ENCODE measurements at places on chromosomes 2 and 18.

DNA sequence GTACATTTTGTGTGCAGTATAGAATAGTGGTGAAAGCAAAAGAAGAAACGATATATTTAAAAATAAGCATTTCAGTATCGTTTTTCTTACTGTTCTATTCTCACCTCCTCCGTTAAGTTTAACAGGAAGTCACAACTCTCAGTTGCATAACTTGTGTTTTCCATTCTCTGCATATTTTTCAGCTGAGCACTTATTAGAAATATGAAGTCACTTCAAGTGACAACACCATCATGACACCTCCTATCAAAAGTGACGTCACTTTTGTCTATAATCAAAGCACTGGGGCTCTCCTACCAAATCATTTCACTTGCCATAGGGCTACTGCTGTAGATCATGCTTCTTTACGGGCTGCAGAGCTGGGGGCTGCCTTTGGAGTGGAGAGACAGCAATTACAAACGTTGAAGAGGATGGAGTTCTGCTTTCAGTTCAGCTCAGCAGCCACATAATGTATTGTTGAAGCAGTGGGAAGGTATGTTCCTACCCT is 36.3 kb downstream of the STAT4 start:
- DNase-seq, result no peak

- DNase-seq, result no peak
Observed at GRCh38 chr18:23178661-23179081, 43.4 kb downstream of the CABLES1 start.

GRCh38 chr2:160368988-160369930 is 124.3 kb downstream of the RBMS1 start:
- DNase-seq, result peak; percentile 78

GRCh38 chr2:28452534-28453081 is 43.3 kb upstream of the PLB1 start:
- peak; percentile 29 for DNase-seq

- DNase-seq, result peak; percentile 73
Observed at GRCh38 chr2:231181860-231182512, 16.4 kb upstream of the ARMC9 start.

All from renal cortical epithelial cell (primary cell).